Fibroblast of upper back skin (primary cell): ENCODE measurements at places on chromosomes 7 and 10.

DNA sequence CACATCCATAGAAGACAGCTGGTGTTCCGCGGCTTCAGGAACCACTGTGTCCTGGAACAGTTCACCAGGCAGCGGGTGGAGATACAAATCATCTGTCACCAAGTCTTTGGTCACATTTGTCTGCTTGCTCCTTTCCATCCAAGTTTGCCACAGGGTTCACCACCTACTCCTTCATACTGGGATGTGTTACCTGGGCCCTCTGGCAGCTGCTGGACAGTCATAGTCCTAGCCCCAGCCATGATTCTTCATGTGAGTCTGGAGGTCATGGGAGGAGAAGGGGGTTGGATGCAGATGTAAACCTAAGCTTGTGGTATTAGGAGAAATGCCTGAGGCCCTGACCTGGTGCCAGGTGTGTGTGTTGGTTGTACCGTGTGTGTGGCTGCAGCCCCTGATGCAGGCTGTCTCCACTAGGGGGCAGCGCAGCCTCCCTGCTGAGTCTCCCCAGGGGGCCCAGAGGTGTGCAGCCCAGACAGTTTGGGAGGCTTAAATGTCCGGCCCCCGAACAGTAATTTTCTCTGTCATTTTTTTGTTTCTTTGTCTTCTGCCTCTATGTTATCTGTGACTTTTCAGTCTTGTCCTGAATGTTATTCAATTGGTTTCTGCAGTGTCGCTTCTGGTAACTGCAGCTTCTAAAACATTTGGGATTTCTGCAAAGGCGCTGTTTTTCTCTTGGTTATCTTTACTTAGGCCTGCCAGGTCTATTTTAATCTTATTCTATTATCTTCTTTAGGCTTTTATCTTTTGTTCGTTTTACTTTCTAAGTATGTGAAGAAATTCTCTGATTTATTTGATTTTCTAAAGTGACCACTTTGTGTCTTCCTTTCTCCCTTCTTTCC is 14.8 kb downstream of the NPS start:
- no peak for DNase-seq

- DNase-seq, result no peak
These were observed 39.3 kb downstream of the WASL start for GRCh38 chr7:123709525-123709924.

- DNase-seq, result no peak
These were observed 190.4 kb downstream of the CTTNBP2 start for GRCh38 chr7:117682681-117683385.

DNA sequence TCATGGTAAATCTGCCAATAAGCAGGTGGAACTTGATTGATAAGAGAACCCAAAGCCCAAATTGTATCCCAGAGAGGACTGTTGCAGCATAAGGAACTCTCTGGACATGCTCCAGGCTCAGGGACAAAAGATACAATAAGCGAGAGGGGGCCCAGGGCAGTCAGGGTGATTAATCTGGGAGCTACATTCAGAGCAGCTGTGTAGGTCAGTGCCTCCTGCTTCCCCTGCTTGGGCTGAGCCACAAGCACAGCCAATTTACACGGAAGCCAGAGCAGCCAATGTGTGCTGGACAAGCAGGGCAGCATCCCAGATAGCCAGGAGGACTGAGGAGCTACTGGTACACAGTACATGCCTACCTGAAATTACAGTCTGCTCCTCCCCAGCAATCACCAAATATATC is 24.2 kb downstream of the MYPN start:
- no peak for DNase-seq
